Stomach (tissue), 19 donors: ENCODE measurements at places on chromosomes 3 and 15.

GRCh38 chr15:98724048-98724447 lies 75.7 kb downstream of the IGF1R start:
- DNase-seq, result peak; percentile 71

GRCh38 chr15:100222349-100222715 lies 119.4 kb downstream of the ADAMTS17 start:
- DNase-seq, result no peak

GRCh38 chr3:179299999-179300613 lies 22.7 kb upstream of the ZNF639 start:
- DNase-seq, result no peak

- DNase-seq, result no peak
Observed at GRCh38 chr3:14885307-14885706, 62.1 kb upstream of the NR2C2 start.

- peak; percentile 47 for DNase-seq
Observed at GRCh38 chr3:129123314-129124060, 1.9 kb upstream of the RAB43 start.

DNA sequence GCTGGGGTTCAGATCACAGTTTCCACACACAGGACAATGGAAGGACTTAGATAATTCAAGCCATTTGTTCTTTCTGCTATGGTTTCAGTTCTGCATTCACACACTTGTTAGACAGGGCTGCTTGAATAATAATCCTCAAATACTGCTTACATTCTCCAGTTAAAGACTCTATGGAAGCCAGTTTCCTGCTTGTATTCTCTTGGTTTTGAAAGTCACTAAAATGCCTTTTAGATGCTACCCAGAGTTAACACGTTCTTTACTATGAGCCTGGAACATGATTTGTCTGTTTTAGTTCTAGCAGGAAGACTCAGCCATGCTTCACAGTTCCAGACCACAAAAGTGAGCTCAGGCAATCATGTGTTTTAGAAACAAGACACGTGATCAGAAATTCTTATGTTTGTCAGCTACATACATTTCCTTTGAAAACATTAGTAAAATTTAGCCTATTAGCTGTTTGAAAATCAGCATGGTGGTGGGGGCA lies 152.4 kb downstream of the LEKR1 start:
- DNase-seq, result no peak

GRCh38 chr3:193343726-193344222 lies 34.8 kb downstream of the ATP13A5 start:
- DNase-seq, result no peak

DNA sequence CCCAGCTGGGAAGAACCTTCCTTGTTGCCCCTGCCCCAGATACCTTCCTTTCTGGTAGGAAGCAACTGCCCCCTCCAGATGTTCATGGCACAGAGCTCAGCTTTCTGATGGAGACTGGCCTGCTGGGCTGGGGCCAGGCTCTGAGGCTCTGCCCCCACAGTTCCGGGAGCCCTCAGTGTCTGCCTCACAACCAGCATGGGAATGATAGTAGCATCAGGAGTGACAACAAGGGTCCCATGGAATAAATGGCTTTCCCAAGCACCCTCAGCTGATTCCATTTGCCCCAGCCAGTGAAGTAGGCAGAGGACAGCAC lies 65.6 kb upstream of the IQSEC1 start:
- no peak for DNase-seq

DNA sequence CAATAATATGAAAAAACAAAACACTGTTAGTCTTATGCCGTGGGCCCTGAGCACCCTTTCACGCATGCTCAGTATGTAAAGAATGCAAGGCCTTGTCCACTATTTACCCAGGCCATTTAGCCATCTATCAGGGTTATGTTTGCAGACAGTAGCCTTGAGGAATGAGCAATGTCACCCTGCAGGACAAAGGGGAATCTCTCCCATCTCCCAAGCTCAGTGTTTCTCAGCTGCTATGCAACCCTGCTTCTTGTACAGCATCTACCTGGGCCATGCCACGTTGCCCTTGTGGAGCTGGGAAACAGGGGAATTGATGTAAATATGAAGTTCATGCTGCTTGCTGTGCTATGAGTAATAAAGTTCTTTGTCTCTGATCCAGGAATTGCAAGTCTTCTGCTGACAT lies 51.5 kb upstream of the SLCO2A1 start:
- DNase-seq, result no peak

- peak; percentile 81 for DNase-seq
Observed at GRCh38 chr15:59622289-59622688, 10.7 kb downstream of the GCNT3 start.

DNA sequence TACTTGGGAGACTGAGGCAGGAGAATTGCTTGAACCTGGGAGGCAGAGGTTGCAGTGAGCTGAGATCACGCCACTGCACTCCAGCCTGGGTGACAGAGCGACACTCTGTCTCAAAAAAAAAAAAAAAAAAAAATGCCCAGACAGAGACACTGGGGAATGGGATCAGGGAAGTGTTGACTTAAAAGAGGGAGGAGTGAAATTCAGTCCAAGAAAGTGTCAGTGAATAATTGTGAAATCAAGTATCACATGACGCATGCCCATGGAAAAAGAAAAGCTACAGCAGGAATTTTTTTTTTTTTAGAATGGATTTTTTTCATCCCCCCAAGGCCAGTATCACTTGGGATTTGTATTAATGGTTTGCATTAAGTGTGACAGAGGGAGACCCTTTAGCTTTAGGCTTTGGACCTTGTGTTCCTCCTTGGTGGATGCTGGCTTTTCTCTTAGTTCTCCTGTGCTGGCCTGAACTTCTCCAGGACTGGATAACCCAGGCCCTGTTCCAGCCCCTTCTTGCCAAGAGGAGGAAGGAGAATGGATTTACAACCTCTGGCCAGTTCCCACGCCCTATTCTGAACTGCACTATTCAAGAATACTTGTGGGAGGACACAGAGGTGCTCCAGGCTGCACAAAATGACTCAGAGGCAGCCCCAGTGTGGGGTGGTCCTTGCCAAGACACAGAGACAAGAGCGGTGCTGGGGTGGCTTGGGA lies 36.7 kb upstream of the ZNF774 start:
- peak; percentile 69 for DNase-seq

GRCh38 chr3:11568503-11569155 lies 75.1 kb downstream of the VGLL4 start:
- no peak for DNase-seq

- peak; percentile 55 for DNase-seq
Observed at GRCh38 chr3:165254812-165255211, 58.6 kb upstream of the SLITRK3 start.

- DNase-seq, result no peak
Observed at GRCh38 chr3:45499529-45499928, 95.0 kb upstream of the LIMD1 start.

- no peak for DNase-seq
Observed at GRCh38 chr3:41348401-41348800, 149.1 kb downstream of the CTNNB1 start.

DNA sequence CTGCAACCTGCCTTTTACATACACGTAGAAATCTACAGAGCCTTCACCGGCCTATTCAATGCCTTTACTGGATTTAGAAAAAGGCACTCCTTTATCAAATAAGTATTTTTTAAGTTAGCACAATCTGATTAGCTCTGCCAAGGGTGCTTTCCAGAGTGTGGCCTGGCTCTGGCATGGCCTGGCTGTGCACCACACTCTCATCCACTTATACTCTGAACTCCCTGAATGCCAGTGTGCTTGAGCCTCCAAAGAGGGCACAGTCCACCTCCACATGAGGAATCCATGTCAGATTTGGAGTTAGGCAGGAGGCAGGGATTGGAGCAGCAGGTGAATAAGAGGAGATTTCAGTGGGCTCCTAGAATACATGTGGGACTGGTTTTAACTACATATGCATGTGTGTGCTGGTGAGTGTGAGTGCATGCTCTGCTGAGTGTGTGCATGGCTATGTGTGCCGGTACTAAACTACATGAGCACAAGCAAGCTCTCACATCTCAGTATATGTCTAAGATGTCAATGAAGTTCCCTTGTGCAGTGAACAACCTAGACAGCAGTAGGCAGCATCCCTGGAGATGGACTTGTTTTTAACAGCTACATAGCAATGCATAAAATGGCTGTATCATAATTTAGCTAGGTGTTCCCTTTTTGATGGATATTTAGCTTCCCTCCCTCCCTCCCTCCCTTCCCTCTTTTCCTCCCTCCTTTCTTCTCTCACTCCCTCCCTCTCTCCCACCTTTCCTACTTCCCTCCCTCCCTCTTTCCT lies 17.8 kb upstream of the ZFAND6 start:
- no peak for DNase-seq

DNA sequence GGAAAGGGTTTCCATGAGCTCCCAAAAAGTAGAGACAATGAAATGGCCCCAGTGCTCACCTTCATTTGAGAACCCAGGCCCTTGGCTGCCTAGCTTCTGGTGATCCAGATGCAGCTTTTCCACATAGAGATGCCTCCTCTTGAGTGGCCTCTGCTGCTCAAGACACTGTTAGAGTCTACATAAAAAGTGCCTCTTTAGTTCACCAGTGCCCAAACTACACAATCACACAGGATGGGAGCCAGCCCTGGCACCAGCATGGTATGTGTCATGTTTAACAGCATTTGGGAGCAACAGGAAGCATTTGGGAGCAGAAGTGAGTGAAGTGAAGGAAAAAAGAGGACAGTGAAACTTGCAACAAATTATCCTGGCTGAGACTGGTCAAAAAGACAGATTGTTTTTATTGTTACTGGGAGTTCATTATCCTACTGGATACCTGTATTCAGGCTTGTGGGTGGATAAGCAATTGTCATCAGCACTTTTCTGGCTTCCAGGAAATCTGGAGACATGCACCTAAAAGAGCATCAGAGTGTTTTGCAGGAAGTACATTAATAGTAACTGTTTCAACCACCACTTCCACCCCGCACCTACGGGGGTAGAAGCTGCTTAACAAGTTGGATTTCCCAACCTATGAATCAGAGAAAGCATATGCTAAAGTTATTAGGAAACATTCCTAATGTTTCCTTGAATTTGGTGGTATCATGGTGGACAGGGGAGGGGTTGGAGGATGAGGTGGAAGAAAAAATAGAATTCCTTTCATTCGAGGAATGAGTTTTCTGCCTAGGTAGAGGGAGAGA lies 416.2 kb downstream of the IGSF11 start:
- no peak for DNase-seq

DNA sequence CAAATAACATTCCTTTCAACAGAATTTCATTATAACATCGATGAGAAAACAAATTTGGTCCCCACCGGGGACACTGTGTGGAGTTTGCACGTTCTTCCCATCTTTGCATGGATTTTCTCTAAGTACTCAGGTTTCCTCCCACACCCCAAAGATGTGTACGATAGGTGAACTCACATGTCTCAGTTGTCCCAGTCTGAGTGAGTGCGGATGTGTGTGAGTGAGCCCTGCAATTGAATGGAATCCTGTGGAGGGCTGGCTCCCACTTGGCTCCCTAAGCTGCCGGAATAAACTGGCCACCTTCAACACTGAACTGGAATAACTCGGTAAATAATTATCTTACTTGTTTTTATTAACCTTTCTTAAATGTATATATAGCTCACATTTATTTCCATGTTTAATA lies 77.0 kb downstream of the TRANK1 start:
- DNase-seq, result no peak

DNA sequence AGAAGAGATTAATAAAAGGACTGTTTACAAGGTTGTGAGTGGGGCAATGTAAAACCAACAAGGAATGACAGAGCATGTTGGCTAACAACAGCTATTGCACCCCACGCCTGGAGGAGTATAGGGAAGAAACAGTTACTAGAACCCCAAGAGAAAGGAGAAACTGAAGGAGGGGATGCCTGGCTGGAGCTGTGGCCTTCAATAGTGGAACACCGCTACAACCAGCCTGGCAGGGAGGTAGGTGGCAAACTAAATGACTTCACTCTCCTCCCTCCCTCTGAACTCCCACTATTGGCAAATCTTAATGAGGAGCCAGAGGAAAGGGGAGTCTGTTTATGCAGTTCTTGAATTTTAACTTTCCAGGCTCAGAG lies 7.2 kb upstream of the CD47 start:
- DNase-seq, result no peak

DNA sequence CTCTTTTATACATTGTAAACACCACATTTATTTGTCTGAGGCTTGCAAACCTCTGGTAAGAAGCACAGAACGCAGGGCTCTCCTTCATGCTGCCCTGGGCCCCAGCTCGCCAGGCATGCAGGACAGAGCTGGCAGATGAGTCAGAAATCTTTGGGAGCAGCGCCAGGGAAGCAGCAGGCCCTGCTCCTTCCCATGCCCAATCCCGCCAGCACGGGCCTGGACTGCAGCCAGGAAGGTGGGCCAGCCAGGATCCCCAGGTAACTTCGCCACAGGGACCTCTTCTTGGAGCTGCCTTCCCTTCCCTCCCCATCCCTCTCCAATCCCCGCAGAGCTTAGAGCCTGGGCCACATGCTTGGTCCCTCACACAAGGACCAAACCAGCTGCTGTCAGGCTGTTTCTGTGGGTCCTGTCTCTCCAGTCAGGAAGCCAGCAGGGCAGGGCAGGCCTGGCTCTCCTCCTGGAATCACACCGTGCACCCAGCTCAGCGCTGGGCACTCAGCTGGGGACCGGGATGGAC lies 8.8 kb downstream of the STOML1 start:
- DNase-seq, result peak; percentile 75

GRCh38 chr15:65939901-65940617 lies 70.8 kb downstream of the RAB11A start:
- peak; percentile 66 for DNase-seq

DNA sequence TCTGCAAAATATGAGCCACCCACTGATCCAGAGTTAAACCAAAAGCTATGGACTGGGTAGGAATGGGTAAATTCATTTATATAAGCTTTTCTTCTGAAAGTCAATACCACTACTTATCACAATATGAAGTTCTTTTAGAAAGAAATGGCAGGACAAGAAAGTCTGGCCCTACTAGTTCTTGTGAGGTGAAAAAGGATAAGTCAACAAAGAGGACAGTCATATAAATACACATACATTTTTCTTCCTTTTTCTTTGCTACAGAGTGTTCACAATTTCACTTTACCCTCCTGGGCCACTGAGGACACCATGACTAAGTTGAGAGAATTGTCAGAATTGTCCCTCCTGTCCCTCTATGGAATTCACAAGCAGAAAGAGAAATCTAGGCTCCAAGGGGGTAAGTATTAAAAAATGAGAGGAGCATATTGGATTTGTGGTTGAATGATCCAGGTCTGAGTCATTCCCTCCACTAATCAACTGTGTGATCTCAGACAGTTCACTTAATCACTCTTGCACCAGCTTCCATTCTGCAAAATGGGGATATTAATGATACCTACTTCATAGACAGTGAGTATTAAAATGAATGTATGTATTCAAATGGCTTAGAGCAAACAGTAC lies 27.6 kb downstream of the ACP3 start:
- peak; percentile 43 for DNase-seq

GRCh38 chr3:135165260-135165659 lies 370.2 kb downstream of the EPHB1 start:
- no peak for DNase-seq

- no peak for DNase-seq
Observed at GRCh38 chr3:71149959-71150954, 433.3 kb downstream of the FOXP1 start.

GRCh38 chr3:47579875-47580274 lies 1.2 kb upstream of the CSPG5 start:
- no peak for DNase-seq

GRCh38 chr3:52029053-52029452 lies 27.3 kb downstream of the DUSP7 start:
- DNase-seq, result no peak
